Stimulated activated CD8-positive, alpha-beta memory T cell treated with anti-CD3 and anti-CD28 coated beads, Interleukin-4, amount 100 ng/mL, for 48 hours (primary cell): ENCODE measurements at places on chromosomes 6 and 20.

DNA sequence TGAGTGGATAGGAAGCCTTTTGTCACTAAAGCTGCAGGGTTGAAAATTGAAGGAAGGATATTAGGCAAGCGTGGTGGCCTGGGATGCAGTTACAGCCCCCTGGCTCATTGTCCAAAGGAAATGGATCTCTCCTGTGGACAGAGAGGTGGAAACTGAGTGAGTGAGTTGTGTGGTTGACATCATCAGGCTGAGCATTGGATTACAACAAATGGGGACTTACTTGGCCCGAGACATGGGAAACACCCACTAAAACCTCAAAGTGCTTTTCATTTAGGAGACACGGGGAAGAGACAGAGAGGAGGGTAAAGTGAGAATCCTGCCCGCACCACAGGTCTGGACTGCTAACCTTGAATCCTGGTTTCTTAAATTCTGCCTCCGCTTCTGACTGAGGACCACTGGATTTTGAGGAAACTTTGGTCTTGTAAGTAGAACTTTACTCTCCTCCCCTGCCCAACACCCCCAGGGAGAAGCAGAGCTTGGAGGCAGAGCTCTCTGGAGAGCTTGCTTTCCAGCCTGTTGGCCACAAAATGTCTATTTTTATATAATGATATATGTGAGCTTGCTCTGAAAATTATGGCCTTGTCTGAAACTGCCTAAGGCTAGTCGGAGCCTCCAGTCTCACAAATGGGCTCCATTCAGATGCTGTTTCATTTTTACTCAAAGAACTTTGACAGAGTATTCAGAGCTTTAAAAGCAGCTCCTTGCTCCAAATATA lies at the start of gene PKIG:
PKIG (plus strand) TSS at position 269 of the 715 bp plus-strand sequence. CDS start 31,978 bp downstream, outside the sequence.
- DNase-seq, result no peak

DNA sequence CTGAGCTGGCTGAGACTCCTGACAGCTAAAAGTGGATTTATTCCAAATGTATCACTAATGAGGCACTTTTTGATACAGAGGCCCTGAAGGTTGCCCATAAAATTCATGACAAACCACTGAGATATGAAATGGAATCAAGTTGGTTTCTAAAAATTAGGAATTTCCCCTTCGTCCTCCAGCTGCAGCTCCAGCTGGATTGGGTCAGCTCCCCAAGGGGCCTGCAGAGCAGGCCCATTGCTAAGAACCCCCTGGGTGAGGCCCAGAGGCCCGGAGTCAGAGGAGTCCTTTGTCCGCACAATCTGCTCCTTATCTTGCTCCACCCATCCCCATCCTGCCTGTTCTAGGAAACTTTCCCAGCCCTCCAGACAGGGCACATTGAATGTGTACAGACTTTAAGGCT lies 163.5 kb upstream of the TOP1 start:
- no peak for DNase-seq

DNA sequence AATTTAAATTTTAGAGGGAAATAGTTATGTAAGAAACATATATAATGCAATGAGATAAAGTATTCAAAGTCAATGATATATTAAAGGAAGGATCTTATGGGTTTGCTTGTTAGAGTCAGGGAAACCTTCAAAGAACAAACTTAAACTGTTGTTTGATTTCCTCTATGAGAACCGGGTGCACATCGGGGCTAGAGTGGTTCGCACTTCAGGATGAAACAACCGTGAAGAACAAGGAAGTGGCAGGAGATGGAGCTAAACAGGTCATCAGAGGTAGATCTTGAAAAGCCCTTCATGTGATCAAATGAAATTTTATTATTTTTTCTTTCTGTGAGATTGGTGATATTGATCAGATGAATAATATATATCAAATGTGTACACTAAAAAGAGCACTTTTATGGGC lies 951.9 kb upstream of the FLRT3 start:
- no peak for DNase-seq

GRCh38 chr6:87945966-87946365 lies 101.7 kb upstream of the SPACA1 start:
- no peak for DNase-seq
